ENCODE measurements at places on chromosomes 16 and 17. TPM values are rescaled to one million over a fixed set of nuclear protein-coding genes. Genes with fewer than 3 reads are reported as not detected.

The RNU2-1 gene
- not detected for total RNA-seq

The GALNS gene
- total RNA-seq: 5.7 TPM

The C16orf95 gene
- total RNA-seq: 2.4 TPM

The HSDL1 gene
- total RNA-seq: 223 TPM

The CTRB2 gene
- total RNA-seq: not detected

The TMED6 gene
- total RNA-seq: not detected
